ENCODE measurements at places on chromosomes 5 and 9. TPM values are rescaled to one million over a fixed set of nuclear protein-coding genes. Genes with fewer than 3 reads are reported as not detected.

GRCh38 chr9:35978792-35979191 lies 20.8 kb upstream of the OR2S2 start:
- H3K4me1 ChIP-seq, result no peaks in the 10 kb centered on the region
- DNase-seq, result no peak
- no peaks in the 10 kb centered on the region for H3K36me3 ChIP-seq
- H3K27me3 ChIP-seq, result no peaks in the 10 kb centered on the region
- H3K27ac ChIP-seq, result no peak overlapping the region

DNA sequence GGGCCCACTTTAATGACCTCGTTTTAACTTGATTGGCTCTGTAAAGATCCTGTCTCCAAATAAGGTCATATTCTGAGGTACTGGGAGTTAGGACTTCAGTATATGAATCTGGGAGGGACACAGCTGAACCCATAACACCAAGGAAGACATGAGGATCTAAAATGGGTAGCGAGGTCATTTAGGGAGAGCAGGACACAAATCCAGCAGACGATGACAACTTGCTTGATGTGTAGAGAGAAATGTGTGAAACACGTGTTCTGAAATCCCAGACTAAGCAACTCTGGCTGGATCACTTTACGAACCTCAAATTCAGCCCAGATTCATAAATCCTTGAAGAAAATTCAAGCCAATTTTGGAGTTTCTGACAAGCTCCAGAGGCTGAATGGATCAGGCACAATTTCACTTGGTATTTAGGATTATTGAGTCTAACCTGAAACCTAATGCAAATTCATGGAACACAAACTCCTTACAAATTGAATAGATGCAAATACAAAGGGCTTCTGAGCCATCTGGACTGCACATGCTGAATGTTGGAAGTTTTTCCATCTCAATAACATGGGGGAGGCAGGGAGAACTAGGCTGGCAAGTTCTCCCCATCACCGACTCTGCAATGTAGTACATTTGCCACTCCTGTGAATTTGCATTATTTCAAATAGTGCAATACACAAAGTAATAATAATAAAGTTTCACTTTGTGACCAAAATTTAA lies 74.0 kb upstream of the SLC30A5 start:
- no peak overlapping the region for H3K4me3 ChIP-seq
- no peaks in the 10 kb centered on the region for H3K27me3 ChIP-seq
- no peaks in the 10 kb centered on the region for H3K4me1 ChIP-seq
- no peak overlapping the region for H3K27ac ChIP-seq
- no peaks in the 10 kb centered on the region for H3K36me3 ChIP-seq
- DNase-seq, result no peak

DNA sequence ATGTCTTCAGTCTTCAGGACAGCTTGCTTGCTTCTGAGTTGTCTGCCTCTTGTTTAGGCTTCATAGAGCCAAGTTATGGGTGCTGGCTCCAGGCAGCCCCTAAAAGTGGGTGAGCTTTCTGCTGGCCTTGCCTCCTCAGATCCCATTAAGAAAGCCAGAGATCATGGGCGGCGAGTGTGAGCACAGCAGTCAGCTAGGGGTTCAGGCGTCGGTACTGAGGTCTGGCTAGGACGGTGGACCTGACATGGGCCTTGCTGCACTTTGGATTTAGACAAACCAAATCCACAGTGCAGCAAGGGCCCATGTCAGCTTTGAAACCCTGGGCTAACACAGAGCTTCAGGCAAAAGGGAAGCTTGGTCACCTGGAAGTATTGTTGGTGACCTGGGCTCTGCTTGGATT lies 17.6 kb downstream of the PSAT1 start:
- H3K27me3 ChIP-seq, result no peaks in the 10 kb centered on the region
- no peak overlapping the region for H3K4me3 ChIP-seq
- H3K27ac ChIP-seq, result no peak overlapping the region
- no peaks in the 10 kb centered on the region for H3K36me3 ChIP-seq

Gene TERT
- not detected for total RNA-seq

Gene IFNA21
- not detected for total RNA-seq

GRCh38 chr5:176697934-176698538 lies 50.8 kb downstream of the TSPAN17 start:
- no peak overlapping the region for H3K27ac ChIP-seq
- DNase-seq, result no peak
- no peaks in the 10 kb centered on the region for H3K4me1 ChIP-seq
- no peak overlapping the region for H3K4me3 ChIP-seq

Gene EIF4E1B
- total RNA-seq, result not detected

GRCh38 chr9:79020276-79020675 lies 551.5 kb upstream of the TLE4 start:
- no peak overlapping the region for H3K27ac ChIP-seq
- H3K4me3 ChIP-seq, result no peak overlapping the region
- H3K4me1 ChIP-seq, result no peaks in the 10 kb centered on the region
- no peaks in the 10 kb centered on the region for H3K36me3 ChIP-seq
- no peak for DNase-seq
